NCI-H446 treated with DMSO at 0.1 percent for 48 hours (cell line): ENCODE measurements at places on chromosomes 5 and 9.
A peak's percentile ranks its signal among the peaks of the same experiment; 100 is the strongest.

- no peak for DNase-seq
Measured at GRCh38 chr5:14581891-14582796, 552 bp downstream of the OTULINL start.

DNA sequence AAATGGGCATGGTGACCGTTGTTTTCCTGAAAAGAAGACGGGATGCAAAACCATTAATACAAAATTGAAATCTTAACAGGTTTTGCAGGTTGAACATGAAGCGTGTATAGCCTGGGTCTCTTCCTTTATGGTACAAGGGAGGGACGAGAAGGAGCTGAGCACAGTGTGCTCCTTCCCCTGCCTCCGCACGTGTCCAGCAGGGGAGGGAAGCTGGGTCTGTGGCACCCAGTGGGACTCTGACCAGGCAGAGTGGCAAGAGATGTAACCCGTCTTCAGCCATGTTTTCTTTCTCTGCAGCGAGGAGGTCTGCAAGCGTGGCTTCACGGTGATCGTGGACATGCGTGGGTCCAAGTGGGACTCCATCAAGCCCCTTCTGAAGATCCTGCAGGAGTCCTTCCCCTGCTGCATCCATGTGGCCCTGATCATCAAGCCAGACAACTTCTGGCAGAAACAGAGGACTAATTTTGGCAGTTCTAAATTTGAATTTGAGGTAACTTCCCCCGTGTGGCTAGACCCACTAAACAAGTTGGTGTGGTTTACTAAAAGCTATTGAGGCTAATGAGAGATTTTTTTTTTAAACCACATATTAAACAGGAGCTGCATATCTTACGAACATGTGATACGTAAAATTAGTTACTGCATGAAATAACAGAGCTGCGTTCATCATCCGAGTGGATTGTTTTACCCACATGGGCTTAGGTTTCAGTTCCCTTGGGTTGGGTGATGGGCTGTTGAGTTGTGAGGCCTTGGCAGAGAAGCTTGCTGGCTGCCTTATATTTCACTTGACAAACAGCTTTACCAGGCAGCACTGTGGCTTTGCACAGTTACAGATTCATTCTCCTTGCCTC lies 143.7 kb downstream of the TRIO start:
- no peak for DNase-seq

GRCh38 chr9:75669721-75670120 lies 220.8 kb upstream of the PCSK5 start:
- DNase-seq, result no peak

- no peak for DNase-seq
Measured at GRCh38 chr5:71537687-71538086, 49.5 kb upstream of the MCCC2 start.

- no peak for DNase-seq
Measured at GRCh38 chr5:150573867-150574817, 66.2 kb downstream of the NDST1 start.

GRCh38 chr9:130823435-130823834 lies 11.6 kb upstream of the ABL1 start:
- no peak for DNase-seq

- DNase-seq, result no peak
Measured at GRCh38 chr5:6220346-6221088, 157.8 kb downstream of the MED10 start.

DNA sequence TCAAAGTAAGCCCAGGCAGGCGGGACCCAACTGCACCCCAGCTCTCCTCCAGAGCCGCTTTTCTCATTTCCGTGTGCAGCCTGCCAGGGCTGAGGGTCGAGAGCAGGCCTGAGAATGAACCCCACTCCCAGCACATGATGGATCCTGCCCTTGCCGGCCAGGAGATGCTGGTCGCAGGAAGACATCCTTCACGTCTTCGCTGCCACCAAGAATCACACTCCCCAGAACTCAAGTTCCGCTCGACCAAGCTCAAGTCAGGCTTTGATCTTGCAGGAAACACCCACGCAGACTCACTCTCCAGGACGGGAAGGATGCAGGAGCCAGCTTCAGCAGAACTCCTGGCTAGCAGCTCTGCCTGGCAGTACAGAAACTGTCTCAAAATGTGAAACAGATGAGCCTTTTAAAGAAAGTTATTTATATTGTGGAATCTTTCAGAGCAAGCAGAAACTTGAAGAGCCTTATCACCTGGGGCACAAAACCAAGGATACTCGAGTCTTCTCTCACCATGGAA lies 102.4 kb downstream of the ROR2 start:
- no peak for DNase-seq

- no peak for DNase-seq
Measured at GRCh38 chr5:133891390-133891789, 77.0 kb downstream of the C5orf15 start.

DNA sequence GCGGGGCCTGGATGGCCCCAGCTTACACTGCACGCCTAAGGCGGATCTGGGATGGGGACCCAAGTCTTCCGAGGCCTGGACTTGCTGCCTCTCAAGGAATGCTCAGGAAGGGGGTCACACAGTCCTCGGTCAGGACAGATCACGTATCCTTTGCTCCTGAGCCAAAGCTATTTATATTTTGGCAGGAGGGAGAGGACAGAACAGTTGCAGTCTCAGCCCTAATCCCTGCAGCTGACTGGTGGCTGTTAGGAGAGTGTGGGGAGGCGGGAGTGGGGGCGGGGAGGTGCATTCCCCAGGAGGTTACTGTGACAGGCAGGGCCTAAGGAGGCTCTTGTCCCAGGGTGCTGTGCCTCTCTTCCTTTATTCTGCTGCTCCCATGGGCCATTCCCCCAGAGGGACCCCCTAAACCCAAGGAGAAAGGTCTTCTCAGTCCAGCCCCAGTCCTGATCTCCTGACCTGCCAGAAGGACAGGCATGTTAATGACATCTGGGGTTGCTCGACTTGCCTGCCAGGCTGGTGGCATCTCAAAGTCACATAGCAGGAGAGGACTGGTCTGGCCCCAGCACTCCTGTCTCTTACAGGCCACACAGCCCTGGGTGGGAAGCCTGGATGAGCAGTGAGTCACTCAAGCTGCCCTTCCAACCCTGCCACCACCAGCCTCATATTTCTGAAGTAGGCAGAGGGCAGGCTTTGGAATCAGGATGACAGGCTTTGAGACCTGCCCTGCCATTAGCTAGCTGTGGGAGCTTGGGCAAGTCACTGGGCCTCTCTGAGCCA lies 51.9 kb downstream of the COL27A1 start:
- no peak for DNase-seq

- no peak for DNase-seq
Measured at GRCh38 chr9:96304230-96304629, 2.3 kb upstream of the HSD17B3 start.

- no peak for DNase-seq
Measured at GRCh38 chr9:69260161-69260560, 64.9 kb upstream of the ENTREP1 start.

DNA sequence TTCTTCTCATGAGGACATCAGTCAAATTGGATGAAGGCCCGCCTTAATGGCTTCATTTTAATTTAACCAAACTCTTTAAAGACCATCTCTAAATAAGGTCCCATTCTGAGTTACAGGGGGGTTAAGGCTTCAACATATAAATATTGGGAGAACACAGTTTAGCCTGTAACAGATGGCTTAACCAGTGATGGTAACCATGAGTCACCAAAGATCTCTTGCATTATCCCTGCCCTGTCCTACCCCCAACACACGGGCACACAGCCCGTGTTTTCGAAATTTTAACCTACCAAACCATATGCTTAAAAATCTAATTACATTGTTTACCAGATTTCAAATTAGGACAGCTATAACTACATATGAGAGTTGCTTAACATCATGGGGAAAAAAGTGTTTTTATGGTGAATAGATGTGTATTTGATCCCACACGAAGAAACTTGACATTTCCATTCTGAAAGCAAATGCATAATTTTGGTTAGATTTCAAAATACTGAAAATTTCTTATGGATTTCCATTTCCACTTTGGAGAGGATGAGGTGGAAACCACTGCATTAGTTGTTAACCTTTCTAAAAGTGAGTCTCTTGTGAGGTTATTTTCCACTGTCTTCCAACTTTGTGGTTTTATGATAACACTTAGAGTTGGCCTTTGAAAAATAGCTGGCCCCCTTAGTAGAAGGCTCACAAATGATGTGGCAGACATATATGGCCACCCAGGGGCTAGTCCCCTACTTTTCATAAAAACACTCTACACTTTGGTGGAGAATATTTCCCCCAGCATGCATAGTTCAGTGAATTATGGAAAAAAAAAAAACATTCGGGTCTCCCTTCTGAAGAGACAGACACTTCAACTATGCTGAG lies 849.3 kb downstream of the TLE1 start:
- peak; percentile 45 for DNase-seq

- DNase-seq, result no peak
Measured at GRCh38 chr5:175484829-175485228, 6.5 kb downstream of the SFXN1 start.

DNA sequence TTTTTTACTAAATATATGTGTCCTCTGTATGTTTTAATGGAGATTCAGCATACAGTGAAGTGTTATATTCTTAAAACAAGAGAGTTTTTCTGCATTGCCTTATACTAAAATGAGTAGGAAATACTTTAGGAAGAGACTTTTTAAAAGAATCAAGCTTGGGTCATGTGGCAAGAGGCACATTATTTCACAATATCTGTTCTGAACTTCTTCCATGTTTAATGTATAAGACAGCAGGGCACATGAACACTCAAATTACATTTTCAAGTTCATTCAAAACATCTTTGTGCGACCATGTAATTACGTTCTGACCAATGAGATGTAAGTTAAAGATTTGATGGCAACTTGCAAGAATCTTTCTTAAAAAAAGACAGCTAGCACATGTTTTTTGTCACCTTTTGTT lies 1055.9 kb downstream of the NR2F1-AS1 start:
- DNase-seq, result no peak

DNA sequence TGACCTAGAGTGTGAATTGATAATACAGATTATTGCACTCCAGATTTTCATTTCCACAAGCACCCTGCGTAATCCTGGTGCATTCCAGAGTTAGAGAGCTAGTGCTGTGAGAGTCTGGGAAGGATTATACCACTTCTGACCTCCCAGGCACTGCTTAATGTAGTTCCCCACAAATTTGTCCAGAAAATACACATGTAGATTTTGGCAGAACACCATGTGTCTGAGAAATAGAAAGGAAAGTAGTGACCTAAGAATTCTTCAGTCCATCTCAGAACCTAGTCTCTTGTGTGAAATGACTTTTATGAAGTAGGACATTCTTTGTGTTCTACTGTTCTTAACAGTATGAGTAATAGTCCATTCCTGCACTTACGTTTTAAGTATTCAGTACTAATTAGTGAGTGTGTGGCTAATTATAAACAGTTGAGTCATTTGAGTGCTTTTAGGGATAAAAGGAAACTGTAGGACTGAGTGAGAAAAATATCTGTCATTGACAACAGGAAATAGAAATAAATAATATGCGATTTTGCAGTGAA lies 27.8 kb upstream of the PTPDC1 start:
- DNase-seq, result no peak

DNA sequence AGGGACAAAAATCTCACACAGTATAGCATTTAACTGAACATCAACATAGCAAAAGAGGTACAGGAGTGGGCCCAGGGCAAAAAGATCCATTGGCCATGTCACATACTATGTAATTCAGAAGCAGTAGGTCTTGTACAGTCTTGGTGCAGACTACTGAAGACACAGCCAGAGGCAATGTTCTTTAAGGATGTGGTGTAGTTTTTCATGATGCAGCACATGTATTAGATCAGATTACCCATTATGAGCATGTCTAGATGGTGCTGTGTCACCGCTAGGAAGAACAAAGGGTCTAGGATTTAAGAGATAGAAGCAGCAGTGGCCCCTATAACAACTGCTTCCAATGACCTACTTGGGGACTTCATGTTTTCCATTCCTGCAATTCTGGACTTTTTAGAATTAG lies 610.4 kb upstream of the MEF2C start:
- no peak for DNase-seq

DNA sequence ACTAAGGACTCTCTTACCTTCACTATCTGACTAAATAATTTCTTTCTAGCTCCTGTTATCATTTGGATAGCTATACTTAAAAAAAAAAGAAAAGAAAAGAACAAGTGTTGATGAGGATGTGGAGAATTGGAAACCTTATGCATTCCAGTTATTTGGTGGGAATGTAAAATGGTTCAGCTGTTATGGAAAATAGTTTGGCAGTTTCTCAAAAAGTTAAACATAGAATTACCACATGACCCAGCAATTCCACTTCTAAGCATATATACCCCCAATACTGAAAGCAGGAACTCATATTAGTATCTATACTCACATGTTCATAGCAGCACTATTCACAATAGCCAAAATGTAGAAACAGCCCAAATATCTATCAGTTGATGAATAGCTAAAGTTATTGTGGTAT lies 61.1 kb downstream of the GNA14 start:
- DNase-seq, result no peak

GRCh38 chr5:66377747-66378146 lies 218.4 kb upstream of the MAST4 start:
- no peak for DNase-seq

DNA sequence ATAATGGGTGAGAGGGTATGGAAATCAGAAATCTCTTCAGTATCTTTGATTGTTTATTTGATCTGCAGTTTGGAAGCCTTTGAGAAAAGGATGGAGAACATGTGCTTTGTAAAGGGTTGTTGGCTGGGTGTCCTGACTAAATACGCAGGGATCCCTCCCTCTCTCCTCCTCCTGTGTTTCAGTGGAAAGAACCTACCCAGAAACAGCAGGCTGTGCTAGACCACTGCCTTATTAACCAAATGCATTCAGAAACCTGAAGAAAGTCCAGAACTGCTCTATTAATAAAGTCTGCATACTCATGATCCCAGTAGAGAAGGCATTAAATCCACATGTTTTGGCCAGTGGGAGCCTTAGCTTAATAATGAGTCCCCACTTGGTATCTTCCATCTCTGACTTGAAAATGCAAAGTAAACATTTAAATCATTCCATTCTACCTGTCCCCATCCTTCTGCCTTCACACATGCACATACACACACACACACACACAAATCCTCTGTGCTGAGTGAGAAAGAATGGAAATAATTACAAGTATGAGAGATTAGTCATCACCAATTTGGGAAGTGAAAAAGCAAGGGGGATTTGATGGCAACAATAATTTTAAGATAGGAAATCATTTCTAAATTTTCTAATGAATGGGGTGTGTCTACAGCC lies 10.0 kb upstream of the LECT2 start:
- DNase-seq, result no peak

- DNase-seq, result no peak
Measured at GRCh38 chr9:134809292-134809691, 71.3 kb upstream of the FCN2 start.
